C1 segment of cervical spinal cord (tissue), 14 donors: ENCODE measurements at places on chromosomes 12 and 14.

DNA sequence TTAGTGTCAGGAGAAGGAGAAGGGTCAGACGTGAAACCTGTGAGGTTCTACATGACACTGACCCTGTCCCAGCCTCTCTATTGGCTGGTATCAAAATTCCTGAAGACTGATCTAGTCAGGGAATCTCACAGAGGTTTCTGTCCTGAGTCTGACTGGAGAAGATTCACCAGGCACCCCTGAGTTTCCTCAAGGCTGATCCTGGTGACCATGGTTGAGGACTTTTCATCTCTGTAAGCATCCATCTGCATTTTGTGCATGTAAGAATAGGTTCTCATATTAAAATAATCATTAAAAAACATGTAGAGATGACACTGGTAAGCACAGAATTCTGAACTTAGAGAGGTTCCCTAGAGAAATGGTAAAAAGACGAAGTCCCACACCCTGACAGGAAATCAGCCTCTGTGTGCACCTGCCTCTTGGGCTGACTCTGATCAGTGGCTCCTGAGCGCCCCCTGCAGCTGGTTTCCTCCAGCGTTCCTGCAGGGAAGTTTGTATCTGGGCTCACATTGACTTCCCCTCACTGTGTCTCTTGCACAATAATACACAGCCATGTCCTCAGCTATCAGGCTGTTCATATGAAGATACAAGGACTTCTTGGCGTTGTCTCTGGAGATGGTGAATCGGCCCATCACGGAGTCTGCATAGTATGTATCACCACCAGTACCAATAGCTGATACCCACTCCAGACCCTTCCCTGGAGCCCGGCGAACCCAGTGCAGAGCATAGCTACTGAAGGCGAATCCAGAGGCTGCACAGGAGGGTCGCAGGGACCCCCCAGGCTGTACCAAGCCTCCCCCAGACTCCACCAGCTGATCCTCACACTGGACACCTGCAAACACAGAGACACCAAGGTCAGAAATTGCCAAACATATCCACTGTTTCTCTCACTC is 991.9 kb downstream of the TMEM121 start:
- no peak for DNase-seq

DNA sequence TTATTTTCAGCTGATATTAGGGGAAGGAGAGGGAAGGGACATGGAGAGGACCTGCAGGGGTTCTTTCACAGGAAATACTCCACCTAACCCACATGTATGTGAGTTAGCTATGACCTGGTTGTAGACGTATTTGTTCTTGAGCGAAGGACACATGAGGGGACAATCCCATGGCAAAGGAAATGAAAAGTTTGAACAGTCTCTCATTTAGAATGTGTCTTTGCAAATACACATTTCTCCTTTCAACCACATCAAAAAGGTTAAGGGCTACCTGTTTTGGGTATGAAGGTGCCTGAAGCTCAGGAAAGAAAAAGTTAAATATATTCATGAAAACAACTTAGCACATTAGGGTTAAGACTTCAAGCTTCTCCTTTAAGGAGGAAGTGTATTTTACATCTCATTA is 7.4 kb downstream of the PYGL start:
- no peak for DNase-seq

DNA sequence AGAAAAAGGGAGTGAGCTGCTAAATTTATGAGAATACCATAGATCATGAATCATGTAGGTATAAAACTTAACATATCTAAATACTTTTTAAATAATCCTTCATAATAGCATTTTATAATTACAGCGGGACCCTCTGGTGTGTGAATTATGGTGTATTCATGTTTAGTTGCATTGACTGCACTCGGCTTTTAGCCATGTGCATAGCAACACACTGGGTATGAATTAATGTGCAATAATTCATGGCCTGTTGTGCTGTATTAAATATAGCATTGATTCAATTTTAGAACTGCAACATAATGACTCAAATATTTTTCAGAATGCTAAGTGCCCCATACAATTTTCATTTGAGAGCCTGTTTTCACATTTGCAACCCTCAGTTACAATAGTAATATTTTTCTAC is 249.6 kb upstream of the G2E3 start:
- no peak for DNase-seq

GRCh38 chr12:131287938-131288764 is 334.4 kb downstream of the ADGRD1 start:
- no peak for DNase-seq

DNA sequence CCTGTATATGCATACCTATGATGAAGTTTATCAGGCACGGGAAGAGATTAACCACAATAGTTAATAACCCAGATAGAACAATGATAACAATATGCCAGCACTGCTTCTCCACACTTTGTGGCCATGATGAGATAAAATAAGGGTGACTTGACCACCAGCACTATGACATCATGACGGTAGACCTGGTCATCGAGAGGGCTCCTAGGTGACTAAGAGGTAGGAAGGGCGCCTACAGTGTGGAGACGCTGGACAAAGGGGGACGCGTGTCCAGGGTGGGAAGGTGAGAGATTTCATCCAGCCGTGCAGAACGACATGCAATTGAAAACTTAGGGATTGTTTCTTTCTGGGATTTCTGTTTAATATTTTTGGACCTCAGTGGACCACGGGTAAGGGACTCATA is 221.8 kb upstream of the RTL1 start:
- no peak for DNase-seq

GRCh38 chr14:50606468-50606867 is 46.5 kb downstream of the ATL1 start:
- no peak for DNase-seq

- peak; percentile 25 for DNase-seq
Observed at GRCh38 chr12:24226745-24227350, 277.4 kb upstream of the SOX5 start.

GRCh38 chr12:110007881-110008280 is 8.7 kb downstream of the ANKRD13A start:
- DNase-seq: no peak

GRCh38 chr14:99516871-99517642 is 35.8 kb downstream of the CCNK start:
- DNase-seq: no peak

DNA sequence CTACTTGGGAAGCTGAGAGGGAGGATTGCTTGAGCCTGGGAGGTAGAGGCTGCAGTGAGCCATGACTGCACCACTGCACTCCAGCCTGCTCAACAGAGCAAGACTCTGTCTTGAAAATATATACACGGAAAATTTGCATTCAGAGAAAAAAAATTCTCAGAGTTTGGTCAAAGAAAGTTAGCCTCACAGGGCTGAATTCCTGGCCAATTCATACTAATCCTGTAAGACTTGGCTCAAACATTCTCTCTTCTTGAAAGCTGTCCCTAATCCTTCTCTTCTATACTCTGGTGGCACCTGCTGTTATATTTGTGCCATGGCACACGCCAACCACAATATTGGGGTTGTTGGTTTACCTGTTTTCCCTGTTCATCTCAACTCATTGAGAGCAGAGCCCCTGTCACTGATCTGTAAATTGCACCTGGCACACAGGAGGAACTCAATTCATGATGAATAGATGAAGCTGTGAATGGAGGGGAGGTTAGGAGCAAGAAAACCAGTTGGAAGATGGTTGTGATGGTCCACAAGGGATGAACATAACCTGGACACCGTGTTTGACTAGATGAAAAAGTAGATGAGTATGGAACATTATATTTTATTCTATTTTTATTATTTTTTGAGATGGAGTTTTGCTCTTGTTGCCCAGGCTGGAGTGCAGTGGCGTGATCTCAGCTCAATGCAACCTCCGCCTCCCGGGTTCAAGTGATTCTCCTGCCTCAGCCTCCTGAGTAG is 36.8 kb upstream of the SPTSSA start:
- DNase-seq: no peak

DNA sequence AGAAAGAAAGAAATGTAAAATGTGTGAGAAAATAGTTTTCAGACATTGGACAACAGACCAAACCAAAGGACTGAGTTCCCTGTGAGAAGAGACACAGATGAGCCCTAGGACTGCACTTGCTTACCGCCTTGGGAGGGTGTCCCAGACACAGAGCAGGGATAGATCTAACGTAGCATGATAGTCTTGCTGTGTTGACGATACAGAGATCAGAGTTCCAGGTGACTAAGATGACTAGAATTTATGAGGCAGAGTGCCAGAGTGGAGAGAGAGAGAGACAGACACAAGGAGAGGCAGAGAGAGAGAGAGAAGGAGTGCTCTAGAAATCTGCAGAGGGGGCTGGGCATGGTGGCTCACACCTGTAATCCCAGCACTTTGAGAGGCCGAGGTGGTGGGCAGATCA is 148.2 kb upstream of the LMNTD1 start:
- no peak for DNase-seq

DNA sequence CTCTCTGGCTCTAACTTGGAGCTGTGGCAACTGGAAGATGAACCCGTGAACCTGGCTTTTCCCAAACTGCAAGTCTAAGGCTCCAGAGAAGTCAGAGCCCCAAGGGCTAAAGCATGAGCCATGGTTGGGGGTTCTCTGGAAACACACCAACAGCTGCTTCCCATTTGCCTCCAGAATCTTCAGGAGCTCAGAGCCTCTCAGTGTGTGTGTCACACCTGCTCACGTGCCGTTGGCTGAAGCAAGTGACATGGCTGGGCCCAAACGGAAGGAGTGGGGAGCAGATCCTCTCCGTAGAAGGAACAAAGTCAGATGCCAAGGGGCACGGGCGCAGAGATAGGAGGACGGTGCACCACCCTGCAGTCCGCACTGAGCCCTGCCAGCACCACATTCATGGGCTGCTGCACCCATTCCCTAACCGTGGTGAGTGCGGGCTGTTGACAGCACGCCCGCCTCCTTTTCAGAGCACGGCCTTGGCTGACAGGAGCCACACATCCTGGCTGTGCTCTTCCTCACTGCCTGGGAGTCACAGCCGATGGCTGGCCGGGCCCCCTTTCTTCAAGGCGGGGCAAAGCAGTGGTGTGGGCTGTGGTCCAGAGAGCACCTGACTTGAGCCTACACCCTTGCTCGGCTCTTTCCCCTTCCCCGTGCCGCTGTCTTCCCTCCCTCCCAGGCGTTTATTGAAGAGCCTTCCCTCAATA is 16.6 kb upstream of the TRAF3 start:
- DNase-seq: no peak

DNA sequence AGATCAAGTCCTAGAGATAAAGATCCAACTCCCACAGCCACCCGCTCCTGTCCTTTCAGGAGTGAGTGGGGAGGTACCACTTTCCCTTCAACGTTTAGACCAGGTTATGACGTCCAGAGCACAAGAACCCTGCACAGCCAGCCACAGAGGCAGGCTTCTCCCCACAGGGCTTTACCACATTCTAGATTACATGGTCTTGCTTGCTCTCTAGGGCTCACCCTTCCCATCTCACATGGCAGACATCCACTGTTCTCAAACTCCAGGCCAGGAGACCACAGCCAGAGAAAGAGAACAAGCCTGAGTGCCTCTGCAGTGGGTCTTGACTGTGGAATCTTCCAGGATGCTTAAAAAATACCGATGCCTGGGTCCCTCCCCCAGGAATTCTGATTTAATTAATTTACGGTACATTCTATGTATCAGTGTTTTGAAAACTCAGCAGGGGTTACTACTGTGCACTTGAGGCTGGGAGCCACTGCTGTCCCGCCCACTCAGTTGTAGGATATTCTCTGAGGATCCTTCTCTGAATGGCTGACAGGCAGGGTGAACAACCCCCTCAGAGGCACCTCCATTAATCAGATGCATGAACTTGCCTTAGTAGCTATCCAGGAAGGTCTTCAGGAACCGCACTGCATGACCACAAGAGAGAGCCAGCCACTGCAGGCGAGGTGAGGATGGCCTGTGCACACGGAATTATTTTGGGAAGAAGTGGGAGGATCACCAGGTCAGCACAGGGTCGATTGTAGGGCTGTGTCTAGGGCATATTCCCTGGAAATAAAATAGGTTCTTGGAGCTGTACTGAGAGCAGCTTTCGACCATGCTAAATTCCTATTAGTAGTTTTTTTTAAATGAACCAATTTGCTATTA is 21.5 kb upstream of the SOCS2 start:
- no peak for DNase-seq

- DNase-seq: no peak
Observed at GRCh38 chr14:106802413-106803364, 1276.3 kb downstream of the TMEM121 start.

GRCh38 chr12:89210277-89210676 is 142.0 kb downstream of the DUSP6 start:
- no peak for DNase-seq
